ENCODE measurements at places on chromosomes 13 and 19. TPM values are rescaled to one million over a fixed set of nuclear protein-coding genes. Genes with fewer than 3 reads are reported as not detected.

The GRIK5 gene
- total RNA-seq: 12.1 TPM

The CGB1 gene
- total RNA-seq: not detected

The ZNF575 gene
- 1.3 TPM for total RNA-seq

The NLRP11 gene
- total RNA-seq: not detected

The PPP1R13L gene
- 56.7 TPM for total RNA-seq

The SHISA7 gene
- total RNA-seq: 0.09 TPM

The CEACAM7 gene
- total RNA-seq: not detected

DNA sequence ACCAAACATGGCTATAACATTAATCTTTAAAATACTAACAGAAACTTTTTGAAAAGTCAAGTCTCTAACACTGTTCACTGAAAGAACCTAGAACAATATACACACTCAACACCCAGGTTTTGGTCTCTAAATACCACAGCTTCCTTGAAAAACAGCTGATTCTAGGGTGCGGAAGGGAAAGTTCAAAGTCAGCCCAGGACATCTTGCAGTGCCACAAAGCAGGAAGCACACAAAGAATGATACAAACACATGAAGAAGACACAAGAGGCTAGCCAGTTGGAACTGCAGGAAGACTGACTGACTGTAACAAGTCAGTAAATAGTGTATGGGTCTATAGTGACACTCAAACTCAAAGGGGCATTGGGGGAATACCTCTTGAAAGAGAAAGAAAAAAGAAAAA, 4.6 kb downstream of the DEDD2 start:
- no peak for DNase-seq

- no peak for DNase-seq
Measured at GRCh38 chr19:18487576-18488402, 34.1 kb downstream of the ELL start.

DNA sequence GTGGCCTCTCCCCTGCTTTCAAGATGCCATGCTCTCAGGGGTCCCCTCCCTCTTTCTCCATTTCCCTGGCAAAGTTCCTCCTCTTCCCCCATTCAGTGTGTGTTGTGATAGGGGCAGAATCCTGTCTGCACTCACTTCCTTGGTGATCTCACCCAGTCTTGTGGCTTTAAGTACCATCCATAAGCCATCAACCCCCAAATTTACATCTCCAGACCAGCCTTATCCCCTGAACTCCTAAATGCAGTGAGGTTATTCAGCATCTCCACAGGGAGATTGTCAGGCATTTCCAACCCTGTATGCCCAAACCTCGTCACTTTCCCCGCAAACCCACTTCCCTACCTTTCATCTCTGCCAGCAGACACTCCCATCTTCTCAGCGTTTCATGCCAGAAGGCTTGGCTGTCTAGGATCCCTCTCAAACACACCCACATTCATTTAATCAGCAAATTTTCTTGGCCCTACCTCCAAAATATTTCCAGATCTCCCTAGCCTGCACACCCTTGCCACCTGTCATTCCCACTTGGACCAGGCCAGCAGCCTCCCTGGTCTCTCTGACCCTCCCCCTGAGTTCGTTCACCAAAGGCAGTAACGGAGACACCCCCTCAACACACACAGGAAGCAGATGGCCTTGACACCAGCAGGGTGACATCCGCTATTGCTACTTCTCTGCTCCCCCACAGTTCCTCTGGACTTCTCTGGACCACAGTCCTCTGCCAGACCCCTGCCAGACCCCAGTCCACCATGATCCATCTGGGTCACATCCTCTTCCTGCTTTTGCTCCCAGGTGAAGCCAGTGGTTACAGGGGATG, at the start of gene HCST:
HCST (plus strand) TSS at position 676 of the 808 bp plus-strand sequence; CDS start at position 741, 65 bp downstream.
- DNase-seq: peak; percentile 64

- DNase-seq: no peak
Measured at GRCh38 chr13:50882816-50883435, 26.7 kb upstream of the RNASEH2B start.

GRCh38 chr19:46014534-46014933, 8.3 kb downstream of the PGLYRP1 start:
- DNase-seq: no peak

- no peak for DNase-seq
Measured at GRCh38 chr13:20125783-20126165, 35.1 kb downstream of the GJA3 start.

- DNase-seq: no peak
Measured at GRCh38 chr19:33487901-33488800, 33.4 kb downstream of the PEPD start.

DNA sequence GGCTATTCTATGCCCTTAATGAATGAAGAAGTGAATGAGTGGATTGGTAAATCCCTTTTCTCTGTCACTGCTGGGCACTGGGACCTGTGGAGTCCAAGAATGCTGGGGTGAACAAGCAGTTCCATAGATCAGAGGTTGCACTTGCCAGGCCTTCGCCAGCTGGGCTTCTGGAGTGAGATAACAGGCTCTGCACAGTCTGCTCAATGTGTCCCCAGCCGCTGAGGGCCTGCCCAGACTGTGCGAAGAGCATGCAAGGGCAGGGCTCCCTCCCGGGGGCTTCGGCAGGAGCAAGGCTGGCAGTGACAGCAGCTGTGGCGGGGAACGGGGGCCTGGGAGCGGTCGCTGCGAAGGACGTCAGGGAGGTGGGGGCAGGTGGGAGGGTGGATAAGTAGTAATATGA, 51.3 kb downstream of the ZNF536 start:
- no peak for DNase-seq

DNA sequence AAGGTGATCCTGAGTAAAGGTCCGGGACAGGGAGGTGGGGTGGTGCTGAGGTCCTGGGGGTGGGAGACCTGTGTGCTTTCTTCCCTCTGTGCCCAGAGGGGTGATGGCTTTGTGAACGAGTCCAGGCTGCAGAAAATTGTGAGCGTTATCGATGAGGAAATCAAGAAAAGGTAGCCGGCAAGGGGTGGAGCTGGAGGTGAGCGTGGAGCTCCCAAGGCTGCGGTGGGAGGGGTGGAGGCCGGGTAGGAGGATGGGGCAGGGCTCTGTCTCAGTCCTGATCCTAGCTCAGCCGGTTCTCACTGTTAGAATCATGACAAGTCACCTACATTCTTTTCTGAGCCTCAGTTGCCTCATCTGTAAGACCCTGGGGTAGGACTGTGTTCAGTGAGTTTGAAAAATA, 4.0 kb downstream of the SELENOV start:
- DNase-seq: no peak

DNA sequence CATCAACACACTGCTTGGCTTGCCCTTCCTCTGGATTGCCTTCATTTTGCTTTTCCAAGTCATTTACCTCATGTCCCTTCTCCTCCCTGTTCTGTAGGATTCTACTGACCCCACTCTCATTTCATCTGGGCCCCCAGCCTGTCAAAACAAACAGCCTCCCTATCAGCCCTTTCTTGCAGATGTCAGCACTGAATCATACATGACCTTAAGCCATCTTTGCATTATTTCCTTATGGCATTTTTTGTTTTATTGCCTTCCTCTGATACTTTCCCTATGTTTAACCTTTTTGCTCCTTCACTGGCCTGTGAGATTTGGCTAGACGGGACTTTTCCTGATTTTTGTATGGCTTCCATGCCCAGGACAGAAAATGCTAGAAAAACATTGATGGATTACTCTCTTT, 8.7 kb downstream of the LRCH1 start:
- peak; percentile 34 for DNase-seq
